IPS DF 19.7 (cell line): ENCODE measurements at places on chromosomes 12 and 14.

- no peak for DNase-seq
These were observed 239.1 kb downstream of the EGLN3 start for GRCh38 chr14:33711811-33712216.

- DNase-seq, result no peak
These were observed 75.2 kb downstream of the LRRC74A start for GRCh38 chr14:76901171-76902055.

- no peak for DNase-seq
These were observed 15.3 kb upstream of the NUDT14 start for GRCh38 chr14:105196265-105196960.

- DNase-seq, result no peak
These were observed 29.7 kb upstream of the NR2C1 start for GRCh38 chr12:95102916-95103671.

DNA sequence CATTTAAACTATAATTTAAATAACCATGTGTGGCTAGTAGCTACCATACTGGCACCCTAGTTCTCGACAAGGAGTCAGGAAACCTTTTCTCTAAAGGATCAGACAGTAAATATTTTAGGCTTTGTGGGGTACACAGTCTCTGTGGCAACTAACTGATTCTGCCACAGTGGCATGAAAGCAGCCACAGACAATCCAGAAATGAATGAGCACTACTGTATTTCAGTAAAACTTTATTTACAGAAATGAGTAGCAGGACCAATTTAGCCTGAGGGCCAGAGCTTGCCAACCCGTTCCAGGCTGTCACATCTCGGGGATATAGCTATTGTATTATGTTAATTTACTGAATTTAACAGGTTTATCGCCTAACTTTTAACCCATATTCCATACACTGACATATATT, 278.7 kb downstream of the ITPR2 start:
- no peak for DNase-seq

GRCh38 chr14:60276347-60276746, 27.3 kb downstream of the PPM1A start:
- DNase-seq, result no peak

DNA sequence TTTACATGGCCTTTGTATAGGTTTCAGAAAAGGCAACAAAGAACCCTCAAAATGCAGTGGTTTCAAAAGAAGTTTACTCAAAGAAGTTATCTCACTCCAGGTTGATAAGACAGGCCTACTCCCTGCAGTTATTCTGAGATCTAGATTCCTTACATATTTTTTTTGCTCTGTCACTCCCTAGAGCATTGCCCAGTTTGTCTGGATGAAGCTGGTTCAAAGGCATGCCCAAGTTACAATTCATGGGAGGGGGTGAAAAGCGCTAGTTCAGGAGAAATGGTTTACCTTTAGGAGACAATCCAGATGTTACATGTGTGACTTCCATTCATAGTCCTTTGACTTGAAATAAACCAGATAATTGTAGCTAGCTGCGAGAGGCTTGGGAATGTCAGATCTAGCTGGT, 115.0 kb downstream of the TPH2 start:
- no peak for DNase-seq

DNA sequence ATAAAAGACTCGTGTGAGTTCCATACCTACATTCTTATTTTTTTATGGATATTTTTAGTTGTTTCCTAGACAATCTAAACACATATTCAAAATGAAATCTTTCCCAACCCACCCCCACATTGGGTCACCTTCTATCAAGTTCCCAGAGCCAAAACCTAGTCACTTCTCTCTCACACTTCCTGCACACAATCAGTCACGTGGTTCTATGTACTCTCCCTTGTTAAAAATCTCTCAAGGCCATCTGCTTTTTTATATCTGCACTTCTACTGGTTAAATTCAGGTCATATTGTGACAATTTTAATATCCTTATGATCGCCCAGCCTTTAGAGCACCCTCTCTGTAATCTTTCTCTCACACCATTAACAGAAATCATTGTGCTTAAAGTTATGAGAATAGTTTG, 175.0 kb upstream of the SYT10 start:
- DNase-seq, result no peak

GRCh38 chr12:16972923-16973770, 367.2 kb upstream of the LMO3 start:
- no peak for DNase-seq

DNA sequence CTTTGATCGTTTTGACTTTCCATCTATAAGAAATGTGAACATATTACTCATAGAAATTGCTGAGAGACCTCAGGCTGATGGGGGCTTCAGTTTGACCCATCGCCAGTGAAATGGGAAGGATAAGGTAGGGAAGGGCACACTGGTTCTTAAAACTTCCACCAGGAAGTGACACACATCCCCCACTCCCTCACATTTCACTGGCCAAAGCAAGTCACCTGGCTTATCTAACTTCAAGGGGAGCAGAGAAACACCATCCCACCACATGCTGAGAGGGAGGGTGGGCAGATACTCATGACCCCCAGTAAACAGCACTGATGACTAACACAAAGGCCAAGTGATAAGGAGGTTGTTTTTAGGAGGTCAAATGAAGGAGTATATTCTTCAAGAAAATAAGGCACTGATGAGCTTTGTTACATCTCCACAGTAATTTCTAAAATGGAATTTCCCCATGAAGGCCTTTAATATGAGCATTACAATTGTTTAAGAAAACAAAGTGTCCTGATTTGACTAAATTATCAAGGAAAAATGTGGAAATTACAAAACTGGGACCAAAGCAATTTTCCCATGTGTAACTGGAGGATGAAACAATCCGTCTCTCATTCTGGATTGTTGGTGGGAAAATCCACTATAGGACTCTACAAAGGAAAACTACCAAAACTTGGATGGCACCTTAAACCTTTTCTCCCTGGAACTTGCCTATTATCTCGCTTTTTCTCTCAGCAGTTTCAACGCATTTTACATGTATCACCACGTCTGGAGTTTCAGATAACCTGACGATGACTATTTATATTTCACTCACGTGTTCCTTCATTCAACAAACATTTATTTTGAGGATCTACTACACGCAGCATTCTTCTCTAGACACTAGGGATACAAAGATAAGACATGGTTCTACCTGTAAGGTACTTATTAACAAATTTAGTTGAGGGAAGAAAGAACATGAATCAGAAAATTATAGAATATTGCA, 91.8 kb upstream of the EEA1 start:
- no peak for DNase-seq

DNA sequence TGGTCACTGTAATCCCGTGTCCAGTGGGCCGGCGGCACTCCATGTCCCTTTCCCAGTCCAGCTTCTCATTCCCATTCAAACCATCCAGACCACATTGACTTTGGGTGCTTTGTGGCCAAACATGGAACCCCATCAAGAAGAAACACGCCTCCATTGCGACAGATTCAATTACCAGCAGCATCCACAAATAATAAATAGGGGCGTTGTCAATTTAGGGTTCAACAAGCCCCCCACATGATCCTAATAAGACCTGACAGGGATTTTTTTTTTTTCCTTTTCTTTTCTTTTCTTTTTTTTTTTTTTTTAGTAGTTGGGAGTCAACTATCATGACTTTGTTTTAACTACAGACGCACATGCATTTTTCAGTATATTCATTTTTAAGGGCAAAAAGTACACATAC, 149.4 kb downstream of the DICER1 start:
- DNase-seq, result no peak

GRCh38 chr12:48988030-48988649, 10.0 kb downstream of the WNT1 start:
- no peak for DNase-seq

DNA sequence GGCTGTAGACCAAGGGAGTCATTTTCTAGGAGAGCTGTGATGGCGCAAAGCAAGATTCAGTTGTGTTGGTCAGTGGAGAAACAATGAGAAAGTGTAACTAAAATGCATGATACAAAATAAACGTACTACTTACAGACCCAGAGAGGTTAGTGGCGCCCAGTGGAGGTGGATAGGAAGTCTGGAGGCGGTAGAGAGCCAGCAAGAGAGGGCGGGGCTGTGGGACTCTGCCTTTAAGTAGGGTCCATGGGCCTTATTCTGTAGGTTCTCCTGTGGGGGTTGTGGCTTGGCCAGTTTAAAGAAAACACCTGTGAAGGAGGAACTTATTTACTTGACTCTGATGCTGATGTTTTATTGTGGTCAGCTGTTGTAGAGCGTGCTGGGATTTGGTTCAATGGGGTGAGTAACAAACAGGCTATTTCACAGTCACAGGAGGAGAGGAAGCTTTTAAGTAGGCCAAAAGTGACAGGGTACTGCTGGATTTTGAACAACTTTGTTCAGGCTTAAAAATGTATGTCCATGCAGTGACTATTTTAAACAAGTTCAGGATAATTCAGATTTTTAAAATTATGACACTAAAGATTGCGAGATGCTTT, 1097.7 kb downstream of the TMTC2 start:
- DNase-seq, result no peak

DNA sequence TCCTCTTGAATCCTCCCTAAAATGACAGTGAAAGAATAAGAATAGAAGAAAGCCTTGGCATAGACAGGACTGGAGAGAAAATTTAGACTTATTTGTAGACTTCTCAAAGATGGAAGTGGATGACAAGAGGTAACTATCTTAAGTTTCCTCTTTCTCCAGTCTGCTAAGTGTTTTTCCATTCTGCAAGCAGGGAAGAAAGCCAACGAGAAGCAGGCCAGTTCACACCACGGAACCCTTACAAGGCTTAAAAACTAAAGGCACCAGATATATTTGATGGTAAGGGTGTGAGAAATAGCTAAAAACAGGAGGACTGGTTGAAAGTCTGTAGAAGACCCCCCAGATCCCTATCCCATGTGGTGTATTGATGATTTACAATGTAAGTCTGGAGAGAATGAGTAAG, 82.9 kb upstream of the GPHB5 start:
- DNase-seq, result no peak

DNA sequence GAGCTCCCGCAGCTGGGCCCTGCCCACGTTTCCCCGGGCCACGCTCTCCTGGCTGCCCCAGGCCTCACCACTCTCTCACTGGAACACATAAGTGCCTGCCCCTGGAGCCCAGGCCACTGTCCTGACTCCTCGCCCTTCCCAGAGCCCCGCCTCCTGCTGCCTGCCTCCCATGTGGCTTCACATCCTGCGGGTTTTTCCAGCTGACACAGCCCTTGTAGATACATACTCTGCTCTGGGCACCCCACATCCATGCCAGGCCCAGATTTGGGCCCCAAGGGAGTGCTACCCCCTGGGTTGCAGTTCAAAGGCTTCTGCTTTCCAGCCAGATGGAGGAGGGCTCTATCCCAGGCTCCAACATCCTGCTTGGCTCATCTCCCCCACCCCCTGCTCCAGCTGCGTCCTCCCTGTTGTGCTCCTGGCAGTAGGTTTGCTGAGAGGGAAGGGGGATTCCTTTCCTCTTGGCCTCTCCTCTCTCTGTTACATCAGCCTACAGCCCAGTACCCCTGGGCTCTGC, 60.1 kb downstream of the TSPAN9 start:
- no peak for DNase-seq

DNA sequence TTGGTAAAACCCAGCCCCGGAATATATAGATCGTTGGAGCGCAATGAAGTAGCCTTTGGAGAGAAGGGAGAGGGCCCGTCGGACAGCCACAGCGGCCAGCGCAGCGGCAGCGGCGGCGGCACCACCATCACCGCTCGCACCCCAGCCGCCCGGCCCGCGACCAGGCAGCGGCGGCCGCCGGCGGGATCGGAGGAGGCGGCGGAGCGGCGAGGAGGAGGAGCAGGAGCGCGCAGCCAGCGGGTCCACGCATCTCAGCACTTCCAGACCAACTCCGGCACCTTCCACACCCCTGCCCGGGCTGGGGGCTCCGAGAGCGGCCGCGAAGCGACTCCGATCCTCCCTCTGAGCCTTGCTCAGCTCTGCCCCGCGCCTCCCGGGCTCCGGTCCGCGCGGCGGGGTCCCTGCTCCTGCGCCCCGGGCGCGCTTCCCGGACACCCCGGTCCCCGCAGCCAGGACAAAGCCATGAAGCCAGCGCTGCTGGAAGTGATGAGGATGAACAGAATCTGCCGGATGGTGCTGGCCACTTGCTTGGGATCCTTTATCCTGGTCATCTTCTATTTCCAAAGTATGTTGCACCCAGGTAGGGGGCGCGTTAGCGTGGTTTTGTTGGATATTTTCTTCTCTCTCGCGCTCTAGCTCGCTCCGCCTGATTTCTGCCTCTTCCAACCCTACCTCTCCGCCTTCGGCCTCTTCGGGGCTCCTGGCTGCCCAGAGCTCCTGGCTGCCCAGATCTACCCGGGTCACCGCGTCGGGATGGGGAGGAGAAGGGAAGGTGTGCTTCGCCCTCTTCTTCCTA, 400 bp downstream of the CHST11 start:
- peak; percentile 23 for DNase-seq

GRCh38 chr14:100147181-100147631, 12.2 kb downstream of the DEGS2 start:
- no peak for DNase-seq

DNA sequence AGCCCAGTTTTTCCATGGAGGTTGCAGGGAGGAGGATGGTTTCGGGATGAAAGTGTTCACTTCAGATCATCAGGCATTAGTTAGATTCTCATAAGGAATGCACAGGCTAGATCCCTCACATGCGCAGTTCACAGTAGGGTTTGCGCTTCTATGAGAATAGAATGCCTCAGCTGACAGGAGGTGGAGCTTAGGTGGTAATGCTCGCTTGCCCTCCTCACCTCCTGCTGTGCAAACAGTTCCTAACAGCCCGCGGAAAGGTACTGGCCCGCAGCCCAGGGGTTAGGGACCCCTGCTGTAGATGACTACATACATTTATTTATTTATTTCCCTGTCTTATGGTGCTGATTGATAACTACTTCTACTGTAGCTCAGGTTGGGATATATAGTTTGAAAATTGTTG, 93.2 kb downstream of the FBXO33 start:
- DNase-seq, result peak; percentile 20

DNA sequence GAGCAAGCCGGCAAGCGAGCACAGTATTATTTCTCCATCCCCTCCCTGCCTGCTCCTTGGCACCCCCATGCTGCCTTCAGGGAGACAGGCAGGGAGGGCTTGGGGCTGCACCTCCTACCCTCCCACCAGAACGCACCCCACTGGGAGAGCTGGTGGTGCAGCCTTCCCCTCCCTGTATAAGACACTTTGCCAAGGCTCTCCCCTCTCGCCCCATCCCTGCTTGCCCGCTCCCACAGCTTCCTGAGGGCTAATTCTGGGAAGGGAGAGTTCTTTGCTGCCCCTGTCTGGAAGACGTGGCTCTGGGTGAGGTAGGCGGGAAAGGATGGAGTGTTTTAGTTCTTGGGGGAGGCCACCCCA, 3.9 kb upstream of the NXPH4 start:
- no peak for DNase-seq

GRCh38 chr12:130775953-130776856, 60.1 kb upstream of the RIMBP2 start:
- no peak for DNase-seq

- no peak for DNase-seq
These were observed 114.4 kb upstream of the EGLN3 start for GRCh38 chr14:34065236-34065635.
